Vagina (tissue), 2 donors: ENCODE measurements at places on chromosomes 6 and 20.
A peak's percentile ranks its signal among the peaks of the same experiment; 100 is the strongest.

DNA sequence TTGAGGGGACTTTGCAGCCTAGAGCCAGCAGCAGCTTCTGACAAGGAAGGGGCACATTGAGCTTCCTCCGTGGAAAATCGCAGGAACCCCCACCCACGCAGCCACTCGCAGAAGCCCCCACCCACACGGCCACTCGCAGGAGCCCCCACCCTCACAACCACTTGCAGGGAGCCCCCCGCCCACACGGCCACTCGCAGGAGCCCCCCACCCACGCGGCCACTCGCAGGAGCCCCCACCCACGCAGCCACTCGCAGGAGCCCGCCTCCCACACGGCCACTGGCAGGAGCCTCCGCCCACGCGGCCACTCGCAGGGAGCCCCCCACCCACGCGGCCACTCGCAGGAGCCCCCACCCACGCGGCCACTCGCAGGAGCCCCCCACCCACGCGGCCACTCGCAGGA lies 228.4 kb upstream of the CDH4 start:
- no peak for DNase-seq

GRCh38 chr6:166598441-166599138 lies 12.1 kb upstream of the RAMACL start:
- no peak for DNase-seq

GRCh38 chr20:62947532-62948300 lies 4.8 kb upstream of the SLC17A9 start:
- DNase-seq = no peak

- DNase-seq = no peak
Observed at GRCh38 chr6:97207383-97207782, 75.6 kb downstream of the MMS22L start.

- DNase-seq = no peak
Observed at GRCh38 chr6:3119040-3119723, 671 bp downstream of the BPHL start.

DNA sequence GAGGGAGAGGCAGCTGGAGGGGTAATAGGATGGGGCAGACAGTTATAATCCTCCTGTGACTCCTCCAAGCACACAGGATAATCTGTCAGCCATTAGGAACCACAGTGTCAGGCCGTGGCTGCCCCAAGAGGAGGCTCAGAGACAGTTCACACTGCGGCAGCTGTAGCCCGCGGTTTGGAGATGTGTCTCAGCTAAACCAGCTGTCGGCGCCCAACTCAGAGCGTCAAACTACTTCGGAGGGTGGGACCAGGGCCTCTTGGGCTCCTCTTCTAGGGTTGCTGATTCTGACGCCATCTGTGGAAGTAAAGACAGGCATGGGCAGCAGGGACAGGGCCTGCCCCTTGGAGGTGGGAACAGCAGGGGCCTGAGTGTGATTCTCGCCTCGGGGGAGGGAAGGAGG lies 309.8 kb downstream of the CDC5L start:
- DNase-seq = no peak

- no peak for DNase-seq
Observed at GRCh38 chr6:78908621-78909020, 41.3 kb downstream of the IRAK1BP1 start.

GRCh38 chr6:25405442-25405841 lies 126.3 kb downstream of the CARMIL1 start:
- no peak for DNase-seq

DNA sequence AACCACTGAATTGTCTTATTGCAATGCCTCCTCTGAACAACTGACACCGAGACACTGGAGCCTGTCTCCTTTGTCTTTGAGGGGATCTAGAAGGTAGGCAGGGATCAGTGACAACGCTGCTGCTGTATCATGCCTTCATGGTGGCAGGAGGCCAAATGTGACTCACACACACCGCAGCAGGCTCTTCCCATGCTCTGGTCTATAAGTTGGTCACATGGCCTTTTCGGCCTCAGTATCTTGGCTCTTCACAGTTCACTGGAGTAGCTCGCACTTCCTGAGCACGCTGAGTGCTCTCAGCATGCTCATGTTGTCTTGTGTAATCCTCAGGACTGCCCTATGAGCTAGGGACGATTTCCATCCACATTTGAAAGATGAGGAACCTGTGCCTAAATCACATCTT lies 167.4 kb upstream of the PCSK2 start:
- no peak for DNase-seq

GRCh38 chr6:127634178-127634577 lies 57.2 kb downstream of the C6orf58 start:
- no peak for DNase-seq

GRCh38 chr6:103570431-103570830 lies 1289.3 kb downstream of the HACE1 start:
- no peak for DNase-seq

- DNase-seq = peak; percentile 95
Observed at GRCh38 chr20:25390538-25391528, at the start of gene ABHD12. TSS of gene ABHD12 (minus strand) at chr20:25390835. CDS start at chr20:25390703, 132 bp downstream.

DNA sequence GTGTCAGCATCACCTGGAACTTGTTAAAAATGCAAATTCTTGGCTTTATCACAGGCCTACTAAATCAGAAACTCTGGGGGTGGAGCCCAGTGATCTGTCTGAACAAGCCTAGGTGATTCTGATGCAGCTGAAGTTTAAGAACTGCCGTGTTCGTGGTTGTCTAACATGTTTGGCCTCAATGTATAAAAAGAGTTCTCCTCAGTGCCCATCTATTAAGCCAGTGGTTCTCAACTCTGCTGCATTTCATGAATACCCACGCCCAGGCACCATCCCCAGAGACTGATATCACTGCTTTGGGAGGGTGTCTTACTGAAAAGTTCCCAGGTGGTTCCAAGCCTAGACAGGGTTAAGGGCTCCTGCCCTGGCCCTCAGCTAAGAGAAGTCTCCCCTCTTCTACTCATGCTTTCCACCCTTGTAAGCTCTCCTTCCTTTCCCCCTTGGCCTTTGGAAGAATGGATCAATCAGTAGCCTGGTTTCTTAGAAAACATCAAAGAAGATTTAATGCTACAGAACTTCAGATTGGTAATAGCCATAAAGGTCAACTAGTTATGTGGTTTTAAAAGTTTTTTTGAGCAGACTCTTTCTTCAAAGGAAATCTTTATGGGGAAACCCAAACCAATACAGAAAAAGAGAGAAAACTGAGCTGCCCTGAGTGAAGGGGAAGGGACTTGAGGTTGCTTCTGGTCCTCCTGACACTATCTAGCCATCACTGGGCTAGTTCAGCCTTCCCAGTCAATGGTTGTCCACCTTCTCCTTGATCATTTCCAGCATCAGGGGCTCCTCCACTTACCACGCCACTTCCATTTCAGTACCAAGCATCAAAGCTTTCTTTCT lies 38.9 kb upstream of the TNFAIP3 start:
- DNase-seq = no peak

DNA sequence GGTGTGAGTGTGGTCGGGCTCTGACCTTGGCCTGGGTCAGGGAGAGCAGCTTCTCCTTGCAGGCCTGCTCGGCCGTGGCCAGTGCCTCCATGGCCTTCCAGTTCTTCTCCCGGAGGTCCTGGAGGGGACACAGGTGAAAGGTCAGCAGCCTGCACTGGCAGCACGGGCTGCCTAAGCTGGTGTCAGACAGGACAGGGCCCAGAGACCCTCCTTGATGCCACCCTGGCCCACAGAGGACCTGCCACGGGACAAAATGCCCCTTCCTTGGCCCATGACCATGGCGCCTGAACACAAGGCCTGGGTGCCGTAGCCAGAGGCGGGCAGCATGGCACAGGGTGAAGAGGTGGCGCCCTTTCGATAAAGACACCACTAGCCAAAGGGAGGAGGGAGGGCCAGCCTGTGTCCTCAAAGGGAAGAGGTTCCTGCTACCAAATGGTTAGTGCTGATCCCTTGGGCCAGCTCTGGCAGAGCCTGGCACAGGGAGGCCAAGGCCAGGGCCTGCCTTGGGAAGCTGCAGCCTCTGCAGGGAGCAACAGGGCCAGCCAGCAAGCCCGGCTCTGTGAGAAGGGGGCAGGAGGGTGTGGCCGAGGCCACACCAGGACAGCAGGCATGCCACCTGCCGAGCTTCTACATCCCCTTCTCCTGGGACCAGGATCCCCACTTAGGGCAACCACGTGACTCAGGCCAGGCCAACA lies 54.8 kb downstream of the DSTN start:
- no peak for DNase-seq

DNA sequence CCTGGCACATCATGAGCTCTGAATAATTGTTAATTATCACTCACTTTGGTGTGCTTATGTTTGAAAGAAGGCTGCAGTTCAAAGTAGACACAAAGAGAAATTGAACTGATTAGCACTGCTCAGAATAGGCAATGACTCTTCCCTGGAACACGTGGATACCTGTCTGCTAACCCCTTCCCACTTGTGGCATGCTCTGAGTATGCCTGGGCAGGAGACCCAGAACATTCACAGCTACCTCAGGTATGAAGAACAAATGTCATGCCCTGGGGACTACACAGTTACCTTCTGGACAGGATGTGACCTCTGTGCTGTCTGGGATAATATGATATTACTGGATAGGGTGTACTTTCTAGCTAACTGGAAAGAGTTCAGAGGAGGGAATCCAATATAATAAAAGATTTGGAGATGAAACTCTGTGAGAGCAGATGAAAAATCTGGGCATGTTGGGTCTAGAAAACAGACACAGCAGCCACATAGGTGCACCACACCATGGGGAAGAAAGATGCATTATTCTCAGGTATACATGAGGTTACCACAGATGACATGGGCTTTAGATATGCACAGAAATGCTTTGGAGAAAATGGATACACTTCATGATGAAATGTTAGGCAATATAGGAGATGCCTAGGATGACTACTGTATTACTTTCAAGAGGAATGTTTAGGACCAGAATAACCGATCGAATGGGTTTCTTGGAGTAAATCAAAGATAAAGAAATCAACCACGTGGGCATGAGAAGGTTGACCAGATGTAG lies 324.2 kb upstream of the PREP start:
- DNase-seq = no peak

GRCh38 chr6:119022796-119023195 lies 55.7 kb downstream of the FAM184A start:
- DNase-seq = no peak

DNA sequence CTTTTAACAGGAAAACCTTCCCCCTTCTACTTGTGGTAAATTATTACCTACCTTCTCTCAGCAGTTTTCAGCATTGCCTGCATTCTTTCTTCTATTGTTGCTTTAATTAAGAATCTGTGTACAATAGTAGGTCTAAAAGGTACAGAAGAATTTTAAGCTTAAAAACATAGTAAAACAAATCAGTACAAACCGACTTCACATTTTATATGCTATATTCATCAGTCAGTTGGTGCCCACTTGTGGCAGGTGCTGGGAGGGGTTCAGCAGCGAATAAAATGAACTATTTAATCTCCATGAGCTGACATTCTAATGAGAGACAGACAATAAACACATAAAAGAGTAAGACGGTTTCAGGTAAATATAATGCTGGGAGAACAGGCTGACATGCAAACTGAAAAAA lies 73.4 kb upstream of the FBXO30 start:
- DNase-seq = no peak
